CD4-positive, alpha-beta T cell treated with Interleukin-21 for 1 hour (primary cell): ENCODE measurements at places on chromosomes 6 and 20.

DNA sequence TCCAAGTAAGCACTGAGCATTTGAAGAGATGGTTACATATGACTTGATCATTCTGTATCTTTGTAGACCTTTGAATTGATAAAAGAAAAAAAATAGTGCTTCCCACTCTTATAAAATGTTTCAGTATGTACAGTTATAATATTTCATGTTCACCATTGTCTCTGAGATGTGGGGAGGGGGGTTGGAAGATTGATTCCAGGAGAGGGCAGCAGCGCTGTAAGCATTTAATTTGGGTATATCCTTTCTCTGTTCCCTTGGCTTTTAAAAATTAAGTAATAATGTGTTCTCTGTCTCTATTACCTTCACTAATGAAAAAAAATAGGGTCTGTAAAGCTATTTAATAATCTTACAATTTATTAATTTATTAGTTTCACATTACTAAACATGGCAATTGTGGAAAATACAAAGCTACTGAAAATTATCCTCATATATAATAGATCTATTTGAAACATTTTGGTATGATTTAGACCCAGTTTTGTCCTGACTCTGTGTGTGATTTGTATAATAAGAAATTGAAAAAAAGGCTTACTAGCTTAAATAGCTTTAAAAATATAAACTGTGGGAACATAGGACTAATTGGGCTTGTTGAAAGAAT, 341.2 kb downstream of the CDKAL1 start:
- no peak for DNase-seq

- DNase-seq = no peak
These were observed 43.5 kb downstream of the ANKRD60 start for GRCh38 chr20:58184984-58185383.

- DNase-seq = no peak
These were observed 1.1 kb upstream of the VARS2 start for GRCh38 chr6:30912746-30913520.

DNA sequence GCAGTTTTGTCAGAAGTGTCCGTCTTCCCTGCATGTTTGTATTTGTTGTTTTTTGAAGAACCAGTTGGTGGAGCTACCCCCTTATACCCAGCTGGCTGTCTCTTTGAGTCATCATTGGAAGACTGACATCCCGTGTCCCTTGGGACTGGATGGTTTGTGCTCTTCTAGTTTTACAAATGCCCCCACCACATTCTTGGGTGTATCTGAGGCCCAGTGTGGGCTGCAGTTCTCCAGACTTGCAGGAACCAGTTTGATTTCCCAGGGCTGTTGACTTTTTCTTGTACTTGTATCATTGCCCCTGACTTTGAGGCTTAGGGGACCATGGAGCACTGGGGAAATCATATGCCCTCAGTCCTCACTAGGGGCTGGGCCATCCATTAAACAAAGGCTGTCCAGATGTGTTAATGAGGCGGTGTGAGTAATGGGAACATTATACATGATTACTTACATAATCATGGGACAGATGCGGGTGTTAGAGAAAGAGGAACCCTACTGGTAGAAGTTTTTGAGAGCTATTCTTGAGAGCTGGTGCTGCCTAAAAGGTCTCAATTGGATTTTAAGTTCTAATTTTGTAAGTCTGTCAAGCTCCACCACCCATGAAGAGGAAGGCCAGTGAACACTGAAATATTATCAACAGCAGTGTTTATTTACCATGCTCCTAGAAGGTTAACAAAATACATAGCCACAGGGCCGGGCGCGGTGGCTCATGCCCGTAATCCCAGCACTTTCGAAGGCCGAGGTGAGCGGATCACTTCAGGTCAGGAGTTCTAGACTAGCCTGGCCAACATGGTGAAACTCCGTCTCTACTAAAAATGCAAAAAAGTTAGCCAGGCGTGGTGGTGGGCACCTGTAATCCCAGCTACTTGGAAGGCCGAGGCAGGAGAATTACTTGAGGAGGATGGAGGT, 8.5 kb downstream of the JARID2 start:
- no peak for DNase-seq

DNA sequence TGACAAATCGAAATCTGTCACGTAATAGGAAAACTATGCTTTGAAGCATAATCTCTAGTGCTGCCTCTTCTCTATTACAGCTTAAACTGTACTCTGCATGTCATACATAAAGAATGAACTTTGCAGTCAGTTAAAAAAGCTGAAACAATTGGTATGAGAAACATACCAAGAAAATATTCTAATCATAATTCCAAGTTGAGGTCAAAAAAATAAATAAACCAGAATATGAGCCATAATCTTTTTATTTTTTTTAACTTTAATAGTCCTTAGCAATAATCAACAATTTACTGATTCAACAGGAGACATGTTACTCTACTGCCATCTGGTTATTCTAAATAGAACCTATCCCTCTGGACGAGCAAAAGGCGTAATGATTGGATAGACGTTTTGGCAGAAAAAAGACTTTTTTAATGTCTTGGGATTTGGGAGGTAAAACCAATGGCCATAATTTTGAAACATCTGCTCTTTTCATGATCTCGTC, 224.4 kb upstream of the FLRT3 start:
- DNase-seq = no peak

GRCh38 chr6:105212587-105212986, 32.8 kb upstream of the POPDC3 start:
- no peak for DNase-seq

GRCh38 chr6:169881976-169882375, 130.6 kb downstream of the ERMARD start:
- DNase-seq = no peak
